ENCODE measurements at places on chromosomes 6 and 20.

- no peaks in the 10 kb centered on the region for H3K4me1 ChIP-seq
- DNase-seq, result no peak
- H3K4me3 ChIP-seq, result no peak overlapping the region
Measured at GRCh38 chr6:13600036-13600435, 15.1 kb upstream of the NOL7 start.

- no peaks in the 10 kb centered on the region for H3K27me3 ChIP-seq
- DNase-seq, result no peak
- no peak overlapping the region for H3K27ac ChIP-seq
- H3K36me3 ChIP-seq, result no peaks in the 10 kb centered on the region
- no peaks in the 10 kb centered on the region for H3K4me1 ChIP-seq
Measured at GRCh38 chr20:25173886-25174308, 21.6 kb upstream of the ENTPD6 start.

DNA sequence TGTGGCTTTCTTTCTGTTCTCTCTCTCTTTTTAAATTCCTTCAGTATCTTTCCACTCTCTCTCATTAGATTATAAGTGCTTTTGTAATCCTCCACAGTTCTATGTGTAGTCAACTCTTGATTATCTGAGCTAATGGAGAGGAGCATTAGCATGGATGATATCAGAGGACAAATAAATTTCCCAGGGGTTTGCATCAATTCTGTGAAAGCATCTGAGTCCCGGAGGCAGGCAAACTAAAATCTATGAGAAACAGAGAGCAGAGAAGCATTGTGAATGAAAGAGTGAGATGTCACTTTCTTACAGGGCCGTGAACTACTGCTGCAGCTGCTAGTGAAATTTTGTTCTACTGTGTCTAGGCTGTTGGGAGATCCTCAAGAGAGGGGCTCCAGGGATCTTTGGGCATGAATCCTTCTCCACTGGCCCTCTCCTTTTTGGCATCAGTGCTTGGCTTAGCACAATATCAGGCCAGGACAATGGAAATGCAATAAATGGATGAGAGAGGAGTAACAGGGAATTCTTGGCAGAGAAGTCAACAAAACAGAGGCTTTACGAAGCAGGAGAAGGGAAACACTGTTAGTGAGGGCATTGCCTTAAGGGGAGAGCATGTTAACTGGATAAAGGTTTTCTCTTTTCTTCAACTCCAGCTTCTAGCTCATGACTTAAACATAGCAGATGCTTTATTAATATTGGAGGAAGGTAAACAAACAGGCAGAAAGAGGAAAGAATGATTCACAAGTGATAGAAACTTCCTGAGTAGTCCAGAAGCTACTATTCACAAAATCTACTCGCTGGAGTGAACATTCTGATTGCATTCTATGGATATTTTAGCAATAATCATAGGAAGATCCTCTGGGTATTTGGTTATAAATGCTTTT is 847.0 kb upstream of the MAP3K7 start:
- no peaks in the 10 kb centered on the region for H3K4me1 ChIP-seq
- no peaks in the 10 kb centered on the region for H3K36me3 ChIP-seq
- H3K27me3 ChIP-seq, result no peaks in the 10 kb centered on the region
- no peak for DNase-seq
- H3K27ac ChIP-seq, result no peak overlapping the region

DNA sequence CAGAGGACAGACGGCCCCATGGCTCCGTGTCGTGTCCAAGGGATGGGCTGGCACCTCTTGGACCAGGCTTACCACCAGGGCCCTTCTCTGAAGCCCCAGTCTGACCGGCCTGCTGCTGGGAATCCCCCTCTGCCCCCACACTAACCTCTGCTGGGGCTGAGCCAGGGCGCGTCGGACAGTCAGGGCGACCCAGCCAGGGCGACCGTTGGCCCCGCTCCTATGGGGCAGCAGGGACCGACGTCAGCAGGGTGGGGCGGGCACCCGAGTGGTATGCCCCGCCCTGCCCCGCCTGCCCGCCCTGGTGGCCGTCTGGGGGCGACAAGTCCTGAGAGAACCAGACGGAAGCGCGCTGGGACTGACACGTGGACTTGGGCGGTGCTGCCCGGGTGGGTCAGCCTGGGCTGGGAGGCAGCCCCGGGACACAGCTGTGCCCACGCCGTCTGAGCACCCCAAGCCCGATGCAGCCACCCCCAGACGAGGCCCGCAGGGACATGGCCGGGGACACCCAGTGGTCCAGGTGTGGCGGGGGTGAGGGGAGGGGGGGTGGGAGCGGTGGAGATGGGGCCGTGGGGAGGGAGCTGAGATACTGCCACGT is at the start of gene SLC17A9:
Gene SLC17A9, plus strand, starts transcription at position 337 of the 595 bp plus-strand sequence. Its CDS starts 122 bp downstream, at position 459.
- H3K36me3 ChIP-seq, result no peaks in the 10 kb centered on the region
- peak; percentile 90 for DNase-seq
- no peaks in the 10 kb centered on the region for H3K27me3 ChIP-seq
- H3K4me1 ChIP-seq, result peaks cover 31% of the 10 kb centered on the region
- H3K27ac ChIP-seq, result peak within 1 kb of the TSS; percentile 90

DNA sequence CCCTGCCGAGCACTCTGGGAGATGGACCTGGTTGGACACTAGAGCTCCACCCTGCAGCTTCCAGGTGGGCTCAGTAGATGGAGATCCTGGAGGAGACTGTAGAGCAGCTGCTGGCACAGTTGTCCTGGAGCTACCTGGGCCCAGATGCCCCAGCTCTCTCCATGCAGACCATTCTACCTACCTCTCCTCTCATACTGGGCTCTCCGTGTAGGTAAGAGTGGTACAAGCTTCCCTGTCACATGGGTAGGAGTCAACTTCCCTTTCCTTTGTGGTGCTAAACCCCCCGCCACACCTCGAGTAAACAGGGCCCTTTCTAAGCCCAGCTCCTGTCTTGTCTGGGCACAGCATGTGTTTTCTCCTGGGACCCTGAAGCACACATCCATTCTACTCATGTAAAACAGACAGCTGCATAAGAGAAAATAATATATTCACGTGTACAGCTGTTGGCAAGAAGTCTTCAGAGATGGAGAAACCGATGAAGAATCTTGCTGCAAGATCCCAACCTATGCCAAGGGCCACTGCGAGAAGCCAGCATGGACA is 108.1 kb upstream of the DUSP22 start:
- H3K27ac ChIP-seq, result no peak overlapping the region
- no peak overlapping the region for H3K4me3 ChIP-seq
- no peaks in the 10 kb centered on the region for H3K27me3 ChIP-seq
- H3K36me3 ChIP-seq, result no peaks in the 10 kb centered on the region
- no peak for DNase-seq
- no peaks in the 10 kb centered on the region for H3K4me1 ChIP-seq

- no peaks in the 10 kb centered on the region for H3K36me3 ChIP-seq
- no peak overlapping the region for H3K27ac ChIP-seq
- no peak overlapping the region for H3K4me3 ChIP-seq
- no peak for DNase-seq
- no peaks in the 10 kb centered on the region for H3K4me1 ChIP-seq
Measured at GRCh38 chr6:131729550-131729949, 18.7 kb upstream of the CTAGE9 start.

- DNase-seq, result no peak
- H3K4me1 ChIP-seq, result peaks cover 7% of the 10 kb centered on the region
- no peaks in the 10 kb centered on the region for H3K27me3 ChIP-seq
- H3K4me3 ChIP-seq, result no peak overlapping the region
- H3K27ac ChIP-seq, result no peak overlapping the region
Measured at GRCh38 chr20:50037123-50037522, 54.3 kb downstream of the SNAI1 start.

- no peaks in the 10 kb centered on the region for H3K36me3 ChIP-seq
Measured at GRCh38 chr6:169838346-169839028, 87.1 kb downstream of the ERMARD start.

DNA sequence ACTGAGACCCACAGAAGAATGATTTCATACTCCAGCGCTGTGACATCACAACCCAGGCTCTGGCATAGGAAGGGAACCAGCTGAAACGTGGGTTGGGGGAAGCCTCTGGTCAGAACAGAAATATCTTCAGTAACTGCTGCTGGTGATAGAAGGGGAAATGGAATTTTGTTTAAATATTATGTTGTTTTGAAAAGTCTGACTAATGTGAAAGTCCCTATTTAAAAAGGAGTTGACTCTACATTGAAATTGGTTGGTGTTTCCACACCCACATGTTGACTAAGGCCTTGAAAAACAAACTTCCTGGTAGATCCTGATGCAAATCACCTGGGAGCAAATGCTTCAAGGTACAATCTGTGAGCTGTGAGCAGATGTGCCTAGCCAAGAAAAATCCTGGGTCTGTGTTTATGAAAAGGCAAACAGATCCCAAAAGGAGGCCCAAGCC is 24.5 kb upstream of the TCP11 start:
- H3K36me3 ChIP-seq, result no peaks in the 10 kb centered on the region
- no peaks in the 10 kb centered on the region for H3K27me3 ChIP-seq
- H3K27ac ChIP-seq, result no peak overlapping the region
- no peaks in the 10 kb centered on the region for H3K4me1 ChIP-seq
- DNase-seq, result no peak

GRCh38 chr6:19333936-19334335 is 503.2 kb upstream of the ID4 start:
- no peak overlapping the region for H3K4me3 ChIP-seq
- H3K4me1 ChIP-seq, result no peaks in the 10 kb centered on the region
- no peak overlapping the region for H3K27ac ChIP-seq
- H3K36me3 ChIP-seq, result no peaks in the 10 kb centered on the region

DNA sequence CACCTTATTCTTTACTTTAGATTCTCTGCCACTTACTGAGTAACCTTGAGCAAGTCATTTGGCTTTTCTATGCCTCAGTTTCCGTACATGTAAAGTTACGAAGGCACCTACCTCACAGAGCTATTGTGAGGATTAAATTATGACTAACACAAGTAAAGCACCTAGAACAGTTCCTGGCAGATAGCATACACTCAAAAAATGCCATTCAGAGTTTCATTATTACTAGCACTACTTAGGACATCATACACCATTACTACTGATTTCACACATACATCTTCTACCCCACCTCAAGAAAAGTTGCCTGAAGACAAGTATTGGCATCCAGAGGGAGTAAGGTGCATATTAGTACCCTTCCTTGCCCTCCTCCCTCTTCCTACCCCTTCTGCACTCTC is 107.8 kb downstream of the OGFRL1 start:
- no peaks in the 10 kb centered on the region for H3K4me1 ChIP-seq
- H3K27ac ChIP-seq, result no peak overlapping the region
- no peak for DNase-seq
- H3K27me3 ChIP-seq, result no peaks in the 10 kb centered on the region

DNA sequence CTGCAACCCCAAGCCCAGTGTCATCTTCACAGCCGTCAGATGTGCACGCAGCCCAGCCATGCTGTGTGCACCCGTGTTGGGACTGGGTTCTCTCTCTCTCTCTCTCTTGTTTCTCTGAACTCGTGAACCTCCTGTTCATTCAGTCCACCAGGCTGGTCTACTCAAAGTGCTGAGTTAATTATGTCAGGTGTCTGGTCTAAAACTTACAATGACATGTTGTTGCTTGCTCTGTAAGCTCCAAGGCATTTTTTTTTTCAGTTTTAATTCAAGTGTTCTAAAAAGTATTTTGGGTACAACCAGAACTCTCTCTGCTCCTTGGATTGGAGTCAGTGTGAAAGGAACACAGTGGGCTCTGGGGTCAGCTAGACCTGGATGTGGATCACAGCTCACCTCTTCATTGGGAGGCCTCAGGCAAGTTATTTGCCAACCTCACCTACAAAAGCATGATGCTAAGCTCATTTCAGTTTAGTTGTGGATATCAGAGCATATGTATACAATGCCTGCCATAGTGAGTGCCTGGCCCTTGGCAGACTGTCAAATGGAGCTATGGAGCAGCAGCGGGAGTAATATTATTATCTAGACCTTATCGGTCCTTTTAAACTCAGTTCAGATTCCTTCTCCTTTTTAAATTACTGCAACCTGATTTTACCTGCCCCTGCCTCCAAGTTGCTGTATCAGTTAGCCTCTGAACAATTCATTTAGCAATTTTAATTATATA is 59.5 kb downstream of the PLEKHG1 start:
- H3K27me3 ChIP-seq, result no peaks in the 10 kb centered on the region
- no peak for DNase-seq
- H3K4me1 ChIP-seq, result no peaks in the 10 kb centered on the region
- no peaks in the 10 kb centered on the region for H3K36me3 ChIP-seq

DNA sequence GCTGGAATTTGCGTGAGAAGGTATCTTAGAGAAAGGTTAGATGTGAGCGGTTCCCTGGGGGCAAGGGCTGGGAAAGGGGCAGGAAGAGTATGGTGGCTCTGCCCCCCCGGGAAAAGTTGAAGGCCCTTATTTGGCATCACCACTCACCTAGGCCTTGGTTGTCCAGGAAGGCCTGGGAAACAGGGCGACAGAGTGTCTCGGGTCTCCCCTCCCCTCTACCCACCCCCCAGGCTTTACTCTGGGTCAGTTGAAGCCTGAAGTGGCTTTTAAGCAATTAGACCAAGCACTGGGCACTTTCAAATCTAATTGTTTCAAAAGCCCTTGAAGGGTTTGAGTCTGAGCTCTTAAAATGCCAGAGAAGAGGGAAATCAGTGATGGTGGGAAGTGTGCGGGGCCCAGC is 30.2 kb upstream of the FOXP4 start:
- no peaks in the 10 kb centered on the region for H3K4me1 ChIP-seq
- no peak overlapping the region for H3K4me3 ChIP-seq
- DNase-seq, result no peak

DNA sequence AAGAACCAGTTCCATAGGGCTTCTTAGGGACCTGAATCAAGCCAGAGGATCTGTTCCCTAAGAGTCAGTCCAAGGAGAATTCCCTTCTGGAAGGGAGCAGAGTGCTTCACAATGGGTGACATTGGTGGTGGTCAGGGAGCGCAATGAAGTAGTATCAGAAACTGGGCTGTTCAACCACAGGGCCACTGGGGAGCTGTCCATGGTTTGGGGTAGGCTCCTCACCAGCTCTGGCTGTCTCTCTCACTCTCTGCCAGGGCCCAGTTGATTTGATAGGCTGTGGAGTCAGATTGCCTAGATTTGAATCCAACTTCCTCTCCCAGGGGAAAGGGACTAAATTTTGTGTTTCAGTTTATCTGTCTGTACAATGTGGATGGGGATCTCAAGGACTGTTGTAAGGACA is 36.7 kb upstream of the CHD6 start:
- DNase-seq, result no peak
- H3K36me3 ChIP-seq, result no peaks in the 10 kb centered on the region
- H3K4me1 ChIP-seq, result no peaks in the 10 kb centered on the region
- no peak overlapping the region for H3K4me3 ChIP-seq
- H3K27me3 ChIP-seq, result no peaks in the 10 kb centered on the region
- no peak overlapping the region for H3K27ac ChIP-seq

- H3K27me3 ChIP-seq, result no peaks in the 10 kb centered on the region
- peaks cover 5% of the 10 kb centered on the region for H3K4me1 ChIP-seq
- DNase-seq, result peak; percentile 73
- no peaks in the 10 kb centered on the region for H3K36me3 ChIP-seq
- H3K4me3 ChIP-seq, result no peak overlapping the region
Measured at GRCh38 chr20:34579191-34579978, 20.9 kb downstream of the MAP1LC3A start.

DNA sequence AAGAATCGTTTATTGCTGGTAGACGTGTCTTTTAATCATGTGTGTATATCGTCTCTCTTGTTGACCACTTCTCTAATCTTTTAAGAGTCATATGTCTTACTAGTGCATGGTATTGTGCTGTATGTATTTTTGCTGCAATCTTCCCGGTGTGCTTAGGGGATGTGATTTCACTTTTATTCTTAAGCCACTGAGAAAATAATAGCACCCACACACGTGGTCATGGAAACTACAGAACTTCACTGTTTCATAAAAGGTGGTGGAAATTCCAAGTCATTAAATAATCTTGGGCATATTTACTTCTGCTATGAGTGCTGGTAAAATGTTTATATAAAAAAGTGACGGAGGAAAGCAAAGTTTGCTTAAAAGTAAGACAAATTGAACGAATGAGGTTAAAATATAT is 3.0 kb upstream of the CDYL start:
- no peak overlapping the region for H3K4me3 ChIP-seq
- H3K27ac ChIP-seq, result no peak overlapping the region
- H3K36me3 ChIP-seq, result no peaks in the 10 kb centered on the region
- H3K4me1 ChIP-seq, result no peaks in the 10 kb centered on the region
- no peak for DNase-seq
